ENCODE measurements at places on chromosomes 16 and 17.

GRCh38 chr17:14580499-14580898 is 279.6 kb downstream of the HS3ST3B1 start:
- no peak for DNase-seq

DNA sequence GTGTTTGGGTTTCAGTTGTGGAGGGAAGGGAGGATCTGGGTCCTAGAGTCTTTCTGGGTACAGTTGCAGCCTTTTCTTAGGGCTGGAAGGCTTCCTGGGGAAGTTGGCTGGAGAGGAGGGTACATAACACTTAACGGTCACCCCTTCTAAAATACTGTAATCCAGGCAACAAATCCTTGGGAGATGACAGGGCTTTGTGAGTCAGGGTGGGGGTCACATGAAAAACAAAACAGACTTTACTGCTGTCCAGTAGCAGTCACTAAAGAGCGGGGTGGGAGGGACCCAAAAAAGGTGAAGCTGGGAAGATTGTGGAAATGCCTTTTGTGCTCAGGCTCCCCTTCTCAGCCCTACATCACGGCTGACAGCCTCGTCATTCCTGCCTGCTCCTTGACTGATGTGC is 6.3 kb downstream of the SAP30BP start:
- no peak for DNase-seq

DNA sequence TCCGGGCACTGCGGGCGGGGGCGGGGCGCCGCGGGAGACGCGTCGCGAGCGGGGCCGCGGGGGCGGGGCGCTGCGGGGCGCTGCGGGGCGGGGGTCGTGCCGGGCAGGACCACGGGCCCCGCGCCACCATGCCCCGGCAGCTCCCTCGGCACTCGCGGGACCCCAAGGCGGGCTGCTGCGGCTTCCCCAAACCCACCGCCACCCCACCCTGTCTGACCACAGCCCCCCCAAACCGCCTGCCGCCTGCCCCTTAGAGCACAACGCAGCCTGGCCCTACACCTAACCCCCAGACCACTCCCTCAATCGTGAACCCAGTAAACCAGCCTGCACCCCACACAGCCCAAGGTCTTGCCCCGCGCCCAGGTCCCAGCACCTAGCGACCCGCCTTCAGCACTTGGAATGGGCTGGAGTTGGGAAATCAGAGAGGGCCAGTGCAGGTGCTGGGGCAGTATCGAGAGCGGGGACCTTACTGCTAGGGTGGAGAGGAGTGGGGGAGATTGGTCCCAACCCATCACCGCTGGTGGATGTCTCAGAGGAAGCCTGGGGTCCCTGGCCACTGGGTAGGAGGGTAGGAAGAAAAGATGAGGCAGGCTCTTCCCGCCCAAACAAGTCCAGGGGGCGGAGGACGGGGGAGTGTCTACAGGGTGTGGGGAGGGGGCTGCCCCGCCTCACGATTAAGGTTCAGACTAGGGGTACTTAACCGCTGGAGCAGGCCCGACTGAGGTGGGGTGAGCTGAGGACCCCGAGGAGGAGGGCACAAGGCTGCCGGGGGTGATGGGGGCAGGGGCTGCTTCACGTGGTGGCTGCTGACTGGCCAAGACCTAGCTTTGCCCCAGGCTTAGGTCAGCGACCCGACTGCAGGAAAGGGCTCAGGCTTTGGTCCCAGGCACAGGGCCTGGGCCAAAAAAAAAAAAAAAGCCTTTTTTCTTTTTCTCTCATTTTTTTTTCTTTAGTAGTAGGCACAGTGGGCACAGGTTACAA is 539 bp upstream of the VAMP2 start:
- no peak for DNase-seq

GRCh38 chr16:68074850-68075555 is 10.2 kb upstream of the NFATC3 start:
- no peak for DNase-seq

DNA sequence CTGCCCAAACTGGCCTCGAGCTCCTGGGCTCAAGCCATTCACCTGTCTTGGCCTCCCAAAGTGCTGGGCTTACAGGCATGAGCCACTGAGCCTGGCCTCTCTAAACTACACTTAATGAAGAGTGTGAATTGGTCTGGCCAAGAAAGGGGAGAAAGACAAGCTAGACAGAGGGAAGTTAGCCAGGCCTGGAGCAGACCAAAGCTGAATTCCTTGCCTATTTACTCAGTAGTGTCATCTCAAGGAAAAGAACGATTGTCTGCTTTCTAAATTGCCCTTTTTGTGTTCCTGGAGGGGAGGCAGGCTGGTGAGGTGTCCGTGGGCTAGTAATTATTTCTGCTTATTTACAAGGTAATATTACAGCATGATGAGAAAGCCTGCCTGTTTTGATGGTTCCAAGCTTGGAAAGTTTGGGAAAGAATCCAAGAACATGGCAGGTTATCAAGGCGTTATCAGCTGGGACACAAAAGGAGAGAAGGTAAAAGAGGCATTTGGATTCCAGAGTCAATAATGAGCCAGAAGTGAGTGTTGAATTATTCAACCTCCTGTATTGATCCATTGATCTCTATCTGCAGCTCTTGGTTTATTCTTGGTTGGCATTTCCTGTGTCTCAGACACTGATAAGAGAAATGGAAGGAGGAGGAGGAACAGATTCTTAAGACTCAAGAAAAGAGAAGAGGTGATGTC is 6.3 kb upstream of the CBFB start:
- DNase-seq: no peak

- no peak for DNase-seq
Observed at GRCh38 chr16:26729951-26730541, 336.7 kb upstream of the C16orf82 start.

GRCh38 chr17:42518755-42519545 is 17.1 kb upstream of the NAGLU start:
- DNase-seq: peak; percentile 59

GRCh38 chr16:85757341-85757822 is 6.5 kb upstream of the C16orf74 start:
- DNase-seq: peak; percentile 58

DNA sequence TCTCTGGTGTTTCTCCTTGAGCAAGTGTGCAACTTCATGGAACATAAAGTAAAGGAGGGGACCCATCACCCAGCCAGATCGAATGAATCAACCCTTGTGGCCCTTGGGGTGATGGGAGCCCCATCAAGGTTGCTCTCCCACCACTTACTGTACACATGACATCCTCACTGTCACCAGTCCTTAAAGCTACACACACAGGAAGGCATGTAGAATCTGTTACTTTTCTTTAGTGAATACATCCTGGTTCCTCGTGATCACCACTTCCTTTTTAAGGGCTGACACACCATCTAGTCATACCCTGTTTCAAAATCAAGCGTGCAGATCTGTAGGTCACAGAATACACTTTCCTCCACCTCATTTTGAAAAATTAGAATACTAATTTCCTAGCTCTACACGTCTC is 22.6 kb upstream of the MPHOSPH6 start:
- no peak for DNase-seq

DNA sequence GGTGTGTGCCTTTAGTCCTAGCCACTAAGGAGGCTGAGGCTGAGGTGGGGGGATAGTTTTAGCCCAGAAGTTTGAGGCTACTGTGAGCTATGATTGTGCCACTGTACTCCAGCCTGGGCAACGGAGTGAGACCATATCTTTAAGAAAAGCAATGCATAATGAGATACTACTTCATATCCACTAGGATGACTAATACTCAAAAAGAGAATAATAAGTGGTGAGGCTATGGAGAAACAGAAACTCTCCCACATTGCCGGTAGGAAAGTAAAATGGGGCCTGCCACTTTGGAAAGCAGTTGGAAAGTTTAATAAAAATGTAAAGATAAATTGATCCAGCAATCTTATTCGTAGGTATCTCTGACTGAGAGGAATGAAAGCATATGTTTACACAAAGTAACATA is 4.6 kb upstream of the NPIPB2 start:
- no peak for DNase-seq

GRCh38 chr16:50377001-50377400 is 8.2 kb upstream of the BRD7 start:
- no peak for DNase-seq

GRCh38 chr16:89553733-89554132 is 6.7 kb upstream of the RPL13 start:
- no peak for DNase-seq

DNA sequence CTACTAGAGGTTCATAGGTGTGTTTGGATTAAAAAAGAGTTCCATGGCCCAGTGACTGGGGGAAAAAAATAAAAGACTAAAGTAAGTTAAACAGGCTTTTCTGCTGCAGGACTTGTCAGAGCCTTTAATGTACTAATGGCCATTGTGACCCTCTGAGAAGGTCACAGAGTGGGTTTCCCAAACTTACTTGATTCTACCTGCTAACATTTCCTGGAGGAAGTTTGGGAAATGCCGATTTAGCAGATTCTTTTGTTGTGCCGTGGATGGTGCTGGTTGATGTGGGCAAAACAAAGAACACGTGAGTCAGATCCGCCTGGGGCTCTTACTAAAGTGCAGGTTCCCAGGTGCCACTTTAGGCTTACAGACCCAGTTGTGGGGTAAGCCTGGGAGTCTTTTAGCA is 13.6 kb upstream of the STH start:
- no peak for DNase-seq

DNA sequence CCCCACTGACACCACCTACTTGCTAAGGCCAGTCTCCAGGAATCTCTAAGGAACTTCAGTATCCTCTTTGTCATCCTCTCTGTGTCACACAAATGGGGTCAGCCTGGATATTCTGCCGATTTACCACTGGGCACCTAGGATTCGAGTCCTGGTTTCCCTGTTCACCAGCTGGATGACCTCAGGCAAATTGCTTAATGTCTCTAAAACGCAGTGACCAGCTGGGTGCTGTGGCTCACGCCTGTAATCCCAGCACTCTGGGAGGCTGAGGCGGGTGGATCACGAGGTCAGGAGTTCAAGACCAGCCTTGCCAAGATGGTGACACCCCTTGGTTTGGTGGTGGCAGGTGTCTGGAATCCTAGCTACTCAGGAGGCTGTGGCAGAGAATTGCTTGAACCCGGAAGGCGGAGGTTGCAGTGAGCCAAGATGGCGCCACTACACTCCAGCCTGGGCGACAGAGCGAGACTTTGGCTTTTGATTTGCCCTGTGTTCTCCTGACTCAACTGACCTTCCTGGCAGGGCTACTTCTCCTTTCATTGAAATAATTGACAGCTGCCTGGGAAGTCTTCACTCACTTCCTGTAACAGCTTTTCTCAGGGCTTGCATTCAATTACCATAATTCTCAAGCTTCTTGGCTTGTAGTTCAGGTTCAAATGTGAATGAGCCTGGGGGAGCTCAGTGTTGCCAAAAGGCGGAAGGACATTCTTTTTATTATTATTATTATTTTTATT is 15.4 kb downstream of the SYCE1L start:
- peak; percentile 7 for DNase-seq

DNA sequence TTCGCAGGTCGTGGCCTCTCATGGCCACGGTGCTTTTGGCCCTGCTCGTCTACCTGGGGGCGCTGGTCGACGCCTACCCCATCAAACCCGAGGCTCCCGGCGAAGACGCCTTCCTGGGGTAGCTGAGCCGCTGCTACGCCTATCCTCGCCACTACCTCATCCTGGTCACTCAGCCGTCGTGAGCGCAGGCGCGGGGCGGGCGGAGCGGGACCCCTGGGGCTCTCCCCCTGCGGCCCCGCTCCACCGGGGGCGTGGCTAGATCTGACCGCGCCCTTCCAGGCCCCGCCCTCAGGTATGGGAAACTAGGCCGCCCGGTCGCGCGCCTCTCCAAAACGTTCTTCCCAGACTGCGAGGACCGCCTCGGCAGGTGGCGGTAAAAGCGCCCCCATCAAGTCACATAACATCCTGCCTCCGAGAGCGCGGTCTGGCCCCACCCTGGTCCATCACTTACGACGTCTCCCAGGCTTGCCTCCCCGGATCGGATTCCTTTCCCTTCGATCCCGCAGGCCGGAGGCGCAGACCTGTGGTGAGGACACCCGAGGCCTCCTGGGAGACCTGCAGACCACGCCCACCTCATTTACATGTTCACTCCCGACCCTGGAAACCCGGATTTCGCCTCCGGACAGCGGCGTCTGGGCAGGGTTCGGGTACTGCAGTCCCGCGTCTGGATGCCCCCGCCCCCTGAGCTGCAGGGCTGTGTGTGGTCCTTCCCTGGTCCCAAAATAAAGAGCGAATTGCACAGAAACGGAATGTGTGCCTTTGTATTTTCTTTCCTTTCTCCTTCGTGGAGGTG is 91.5 kb upstream of the TMEM97 start:
- peak; percentile 87 for DNase-seq

DNA sequence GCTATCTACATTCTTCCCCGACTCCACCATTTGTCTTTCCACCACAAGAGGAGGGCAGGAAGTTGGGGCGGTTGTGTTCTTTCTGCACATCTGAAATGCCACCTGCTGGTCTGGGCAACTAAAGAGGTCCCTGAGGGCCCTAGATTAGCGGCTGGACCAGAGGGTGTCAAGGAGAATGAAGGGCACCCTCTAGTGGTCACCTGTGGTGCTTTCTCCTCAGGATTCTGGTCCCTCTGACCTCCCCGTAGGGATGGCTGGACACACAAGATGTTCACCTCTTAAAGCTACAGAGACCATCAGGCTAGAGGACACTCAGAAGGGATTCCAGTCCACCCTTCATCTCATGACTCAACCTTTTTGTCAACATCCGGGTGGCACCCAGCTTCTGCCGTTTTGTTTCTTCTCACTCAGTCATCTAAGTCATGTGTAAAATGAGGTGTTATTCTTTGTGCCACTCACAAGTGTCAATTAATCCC is 2.9 kb upstream of the SCIMP start:
- peak; percentile 18 for DNase-seq

- no peak for DNase-seq
Observed at GRCh38 chr17:15448580-15448956, 18.9 kb downstream of the CDRT4 start.

DNA sequence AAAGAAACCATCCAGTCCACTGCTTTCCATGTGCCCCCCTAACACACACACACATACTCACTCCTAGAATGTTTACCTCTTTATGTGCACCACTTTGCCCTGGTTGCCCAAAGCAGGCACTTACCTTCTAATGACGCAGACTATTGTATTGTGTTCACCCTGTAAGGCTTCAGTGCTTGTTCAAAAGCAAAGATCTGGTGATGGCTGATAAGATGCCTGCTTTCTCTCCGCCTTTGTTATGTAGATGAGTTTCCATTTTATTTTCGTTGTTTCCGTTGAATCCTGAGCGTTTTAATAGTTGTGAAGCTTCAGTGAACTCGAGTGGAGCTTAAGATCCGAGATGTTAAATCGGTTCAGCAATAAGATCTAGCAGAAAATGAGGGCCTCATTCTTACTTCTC is 452.7 kb downstream of the TMEM114 start:
- no peak for DNase-seq

GRCh38 chr16:12314653-12315185 is 338.2 kb downstream of the SNX29 start:
- no peak for DNase-seq

DNA sequence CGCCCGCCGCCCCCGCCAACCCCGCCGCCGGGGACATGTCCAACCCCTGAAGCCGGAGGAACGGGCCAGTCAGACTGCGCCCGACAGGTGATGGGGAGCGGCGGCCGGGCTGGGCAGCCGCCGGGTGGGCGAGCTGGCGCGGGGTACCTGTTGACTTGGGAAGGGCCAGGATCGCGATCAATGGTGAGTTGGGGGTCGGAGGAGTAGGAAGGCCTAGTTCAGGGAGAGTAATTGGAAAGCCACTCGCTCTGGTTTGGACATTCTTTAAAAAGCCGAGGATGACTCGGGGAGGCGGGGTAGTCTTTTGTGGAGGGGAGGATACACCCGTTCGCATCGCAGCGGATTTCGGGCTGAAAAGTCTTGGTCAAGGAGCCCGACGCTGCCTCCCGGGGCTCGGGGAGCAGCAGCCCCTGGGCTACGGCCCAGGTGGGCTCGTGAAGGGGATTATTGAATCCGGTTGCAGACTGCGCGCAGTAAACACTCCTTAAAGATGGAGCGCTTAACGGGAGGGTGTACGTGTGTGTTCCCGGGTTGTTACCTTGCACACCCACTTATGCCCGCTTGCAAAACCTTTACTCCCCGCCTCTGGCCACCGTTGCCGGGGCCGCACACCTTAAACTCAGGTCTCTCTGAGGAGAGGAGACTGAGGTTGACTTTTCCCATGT is 123.8 kb downstream of the GOSR1 start:
- DNase-seq: peak; percentile 52
